B cell (primary cell): ENCODE measurements at places on chromosomes 7 and 10.
A peak's percentile ranks its signal among the peaks of the same experiment; 100 is the strongest.

GRCh38 chr7:158310924-158311666 is 276.5 kb downstream of the PTPRN2 start:
- DNase-seq = no peak

DNA sequence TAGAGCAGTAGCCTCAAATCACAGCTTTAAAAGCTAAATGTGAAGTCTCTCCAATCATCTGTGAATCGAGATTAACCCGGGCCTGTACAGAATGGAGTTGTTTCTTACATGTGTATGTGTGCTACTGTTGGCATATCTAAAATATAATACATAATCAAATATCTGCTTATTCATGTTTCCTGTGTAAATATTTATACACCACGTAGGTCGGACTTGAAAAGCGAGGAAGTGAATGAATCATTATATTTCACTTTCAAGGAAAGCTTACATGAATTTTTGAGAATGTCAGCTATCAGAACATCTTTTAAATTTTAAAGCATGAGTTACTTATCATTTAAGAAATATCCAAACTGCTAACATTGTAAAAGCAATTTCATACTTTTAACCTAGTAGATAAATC is 233.3 kb downstream of the SLC25A13 start:
- no peak for DNase-seq

DNA sequence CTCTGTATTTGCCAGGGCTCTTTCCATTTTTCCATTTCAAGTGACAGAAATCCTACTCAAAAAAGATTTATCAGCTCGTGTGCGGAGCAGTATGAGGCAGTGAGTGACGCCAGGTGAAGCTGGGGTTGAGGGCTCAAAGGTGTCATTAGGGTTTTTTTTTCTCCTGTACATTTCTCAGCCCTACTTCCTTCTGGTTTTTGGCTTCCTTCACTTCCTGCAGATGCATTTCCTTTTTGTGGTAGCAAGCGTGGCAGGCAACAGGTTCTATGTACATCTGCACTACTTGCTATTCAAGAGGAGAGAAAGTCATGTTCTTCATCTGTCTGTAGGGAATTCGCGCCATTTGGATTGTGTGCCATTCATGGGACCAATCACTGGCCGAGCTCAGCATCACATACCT is 52.8 kb upstream of the AOAH start:
- peak; percentile 51 for DNase-seq

DNA sequence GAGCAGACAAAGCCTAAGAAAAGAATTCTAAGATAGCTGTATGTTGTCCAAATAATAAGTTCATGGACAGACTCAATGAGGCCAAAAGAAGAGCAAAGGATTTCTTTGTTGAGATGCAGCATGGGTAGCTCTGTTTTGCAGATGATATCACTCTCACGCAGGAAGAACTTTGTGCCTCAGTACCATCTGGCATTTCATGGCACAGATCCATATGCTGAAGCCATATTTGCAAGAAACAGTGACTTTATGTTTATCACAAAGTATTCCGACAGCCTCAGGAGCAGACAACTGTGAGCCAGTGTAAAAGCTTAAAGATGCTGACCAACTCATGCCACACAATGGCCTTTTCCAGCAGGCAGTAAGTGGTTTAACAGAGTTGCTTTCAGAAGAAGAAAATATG is 45.5 kb upstream of the RNF148 start:
- DNase-seq = no peak

GRCh38 chr7:11343818-11344413 is 370.2 kb downstream of the PHF14 start:
- DNase-seq = peak; percentile 51

- no peak for DNase-seq
Measured at GRCh38 chr10:120539076-120539475, 82.0 kb downstream of the PLPP4 start.

DNA sequence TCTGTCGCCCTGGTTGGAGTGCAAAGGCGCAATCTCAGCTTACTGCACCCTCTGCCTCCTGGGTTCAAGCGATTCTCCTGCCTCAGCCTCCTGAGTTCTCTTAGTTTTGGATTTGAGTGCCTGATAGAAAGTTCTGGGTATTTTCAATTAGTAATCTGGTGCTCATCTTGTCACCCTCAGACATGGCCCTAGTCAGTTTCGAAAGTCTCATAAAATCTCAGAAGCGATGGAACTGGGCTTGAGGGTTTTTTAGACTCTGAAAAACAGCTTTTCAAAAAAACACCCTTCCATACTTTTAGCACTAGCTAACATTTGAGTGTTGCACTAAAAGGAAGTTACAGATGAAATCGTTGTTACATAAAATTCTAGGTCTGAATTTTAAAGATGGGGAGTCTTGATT is 9.4 kb upstream of the PIP4K2A start:
- DNase-seq = no peak

- no peak for DNase-seq
Measured at GRCh38 chr7:85237721-85238120, 50.9 kb upstream of the SEMA3D start.

GRCh38 chr10:2979306-2979705 is 88.0 kb upstream of the PFKP start:
- DNase-seq = no peak

- DNase-seq = no peak
Measured at GRCh38 chr10:29719281-29719675, 84.5 kb upstream of the SVIL start.

DNA sequence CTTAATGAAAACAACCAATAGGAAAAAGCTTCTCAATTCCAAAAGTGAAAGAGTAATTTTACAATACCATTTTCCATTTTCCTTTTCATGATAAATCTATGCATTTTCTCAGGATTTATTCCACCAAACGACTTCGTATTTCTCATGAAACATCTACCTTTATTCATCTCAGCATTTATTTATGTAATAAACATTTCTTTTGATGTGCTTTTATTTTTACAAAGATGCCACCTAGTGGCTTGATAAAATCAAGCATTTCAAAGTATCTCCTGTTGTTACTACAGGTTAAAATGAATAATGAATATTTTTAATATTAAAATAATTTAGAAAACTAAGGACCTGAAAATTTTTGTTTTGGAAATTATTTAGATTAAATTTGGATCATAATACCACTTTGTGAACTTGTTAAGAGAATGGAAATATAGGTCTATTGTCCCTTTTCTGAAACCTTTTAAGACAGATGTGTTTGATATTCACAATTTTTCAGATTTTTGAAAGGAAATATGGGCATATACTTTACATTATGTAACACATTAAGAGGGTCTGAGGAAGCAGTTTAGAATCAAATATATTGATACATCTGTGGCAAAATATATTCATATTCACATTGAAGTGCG is 2.7 kb upstream of the IQUB start:
- DNase-seq = no peak

DNA sequence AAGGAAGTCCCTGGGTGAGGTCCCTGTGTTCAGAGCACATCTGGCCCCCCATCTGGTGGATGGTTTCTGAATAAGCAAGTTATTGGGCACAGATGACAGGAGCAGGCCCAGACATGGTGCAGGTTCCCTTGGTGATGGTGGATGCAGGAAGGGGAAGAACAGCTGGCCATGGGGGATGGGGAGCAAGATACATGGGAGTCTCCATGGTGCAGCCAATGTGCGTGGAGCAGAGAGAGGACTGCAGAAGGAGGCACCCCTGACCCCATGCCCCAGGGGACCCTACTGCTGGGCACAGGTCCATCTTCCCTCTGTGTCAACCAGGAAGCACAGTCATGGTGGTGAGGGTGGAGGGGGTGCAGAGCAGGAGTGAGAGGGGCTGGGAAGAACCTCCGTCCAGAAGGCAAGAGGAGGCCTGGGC is 43.8 kb upstream of the RABGEF1 start:
- no peak for DNase-seq

- DNase-seq = peak; percentile 72
Measured at GRCh38 chr10:46268076-46268881, 18.5 kb upstream of the ANTXRL start.

DNA sequence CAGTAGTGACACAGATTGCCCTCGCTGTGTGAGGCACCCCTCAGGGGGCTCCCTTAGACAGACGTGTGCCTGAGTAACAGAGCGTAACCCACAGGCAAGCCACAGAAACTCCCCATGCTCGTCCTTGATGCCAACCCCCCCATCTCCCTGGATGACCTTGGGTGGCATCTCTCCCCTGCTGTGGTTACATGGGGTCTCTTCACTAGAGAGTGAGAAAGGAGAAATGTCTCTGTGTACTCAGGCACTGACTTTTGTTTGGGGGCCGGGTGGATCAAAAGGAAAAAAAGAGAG is 1.1 kb upstream of the ASB10 start:
- DNase-seq = no peak

DNA sequence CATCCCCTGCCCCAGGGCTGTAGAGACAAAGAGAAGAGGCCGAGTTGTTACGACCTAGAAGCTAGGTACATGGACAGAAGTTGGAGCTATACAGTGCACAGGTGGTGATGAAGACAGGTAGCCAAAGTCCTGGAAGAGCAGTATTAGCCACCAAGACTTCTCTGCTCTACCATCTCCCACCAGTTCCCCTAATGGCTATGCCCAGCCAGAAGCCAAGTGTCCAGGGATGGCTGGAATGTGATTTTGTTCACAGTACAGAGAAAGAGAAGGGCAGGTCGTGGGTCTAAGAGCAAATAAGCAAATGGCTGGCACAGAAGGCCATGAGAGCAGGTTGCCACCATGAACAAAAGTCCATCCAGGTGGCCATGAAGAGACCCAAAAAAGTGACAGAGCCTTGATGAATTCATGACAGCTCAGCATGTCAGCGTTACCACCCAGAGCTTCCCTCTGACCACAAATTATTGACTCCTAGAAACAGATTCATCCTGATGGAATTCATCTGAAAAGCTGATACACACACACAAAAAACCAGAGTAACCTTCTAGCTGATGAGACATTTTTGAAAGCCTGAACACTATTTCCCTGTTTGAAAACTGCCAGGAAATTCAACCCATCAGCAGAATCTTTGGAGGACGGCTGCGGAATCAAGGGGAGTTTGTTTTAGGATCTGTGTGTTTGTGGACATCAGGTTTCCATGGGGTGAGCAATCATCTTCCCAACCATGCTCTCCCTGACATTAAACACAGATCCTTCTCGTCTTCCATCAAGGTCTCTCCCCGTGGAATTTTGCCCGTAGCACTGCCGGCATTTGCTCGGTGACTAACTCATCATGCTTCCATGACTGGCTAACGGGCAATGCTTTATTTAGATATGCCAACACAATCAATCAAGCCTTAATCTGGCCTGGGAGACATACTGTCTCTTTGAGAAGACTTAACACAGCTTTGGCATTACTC is 906.7 kb upstream of the AUTS2 start:
- DNase-seq = no peak

- no peak for DNase-seq
Measured at GRCh38 chr10:55410415-55410885, 609.4 kb upstream of the PCDH15 start.

DNA sequence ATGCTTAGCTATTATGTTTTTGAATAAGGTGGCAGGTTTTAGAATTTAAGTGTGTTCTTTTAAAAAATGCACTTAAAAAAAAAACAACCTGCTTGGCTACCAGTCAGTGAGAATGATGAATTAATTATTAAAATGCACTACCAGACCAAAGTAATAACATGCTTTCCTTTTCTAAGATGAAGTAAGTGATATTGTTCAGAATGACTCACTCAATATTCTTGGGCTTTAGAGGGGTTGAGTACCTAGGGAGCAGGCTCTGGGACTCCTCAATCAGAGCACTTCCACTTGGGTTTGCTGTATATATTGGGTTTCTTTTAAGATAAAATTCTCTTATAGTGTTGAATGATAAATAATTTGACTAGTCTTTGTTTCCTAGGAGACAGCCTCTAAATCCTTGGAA is 8.6 kb downstream of the STAM start:
- DNase-seq = no peak

DNA sequence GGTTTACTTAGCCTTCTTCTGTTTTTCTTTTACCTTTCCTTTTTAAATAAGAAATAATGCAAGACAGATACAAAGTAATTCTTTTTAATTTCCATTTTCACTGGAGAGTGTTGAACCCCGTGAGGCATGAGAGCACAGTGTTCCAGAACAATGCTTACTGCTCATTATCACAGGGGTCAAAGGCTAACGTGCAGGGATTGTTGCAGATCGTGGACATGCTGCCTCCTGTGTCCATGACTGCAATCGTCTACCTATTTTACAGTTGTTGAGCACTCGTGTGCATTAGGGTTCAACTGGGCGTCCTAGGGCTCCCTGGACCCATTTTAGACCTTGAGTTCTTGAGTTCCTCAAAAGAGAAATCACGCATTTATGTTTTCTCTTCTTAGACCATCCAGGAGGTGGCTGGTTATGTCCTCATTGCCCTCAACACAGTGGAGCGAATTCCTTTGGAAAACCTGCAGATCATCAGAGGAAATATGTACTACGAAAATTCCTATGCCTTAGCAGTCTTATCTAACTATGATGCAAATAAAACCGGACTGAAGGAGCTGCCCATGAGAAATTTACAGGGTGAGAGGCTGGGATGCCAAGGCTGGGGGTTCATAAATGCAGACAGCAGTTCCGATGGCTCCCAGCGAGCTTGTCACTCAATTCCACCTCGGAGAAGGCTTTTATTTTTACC is 124.2 kb downstream of the EGFR start:
- no peak for DNase-seq

DNA sequence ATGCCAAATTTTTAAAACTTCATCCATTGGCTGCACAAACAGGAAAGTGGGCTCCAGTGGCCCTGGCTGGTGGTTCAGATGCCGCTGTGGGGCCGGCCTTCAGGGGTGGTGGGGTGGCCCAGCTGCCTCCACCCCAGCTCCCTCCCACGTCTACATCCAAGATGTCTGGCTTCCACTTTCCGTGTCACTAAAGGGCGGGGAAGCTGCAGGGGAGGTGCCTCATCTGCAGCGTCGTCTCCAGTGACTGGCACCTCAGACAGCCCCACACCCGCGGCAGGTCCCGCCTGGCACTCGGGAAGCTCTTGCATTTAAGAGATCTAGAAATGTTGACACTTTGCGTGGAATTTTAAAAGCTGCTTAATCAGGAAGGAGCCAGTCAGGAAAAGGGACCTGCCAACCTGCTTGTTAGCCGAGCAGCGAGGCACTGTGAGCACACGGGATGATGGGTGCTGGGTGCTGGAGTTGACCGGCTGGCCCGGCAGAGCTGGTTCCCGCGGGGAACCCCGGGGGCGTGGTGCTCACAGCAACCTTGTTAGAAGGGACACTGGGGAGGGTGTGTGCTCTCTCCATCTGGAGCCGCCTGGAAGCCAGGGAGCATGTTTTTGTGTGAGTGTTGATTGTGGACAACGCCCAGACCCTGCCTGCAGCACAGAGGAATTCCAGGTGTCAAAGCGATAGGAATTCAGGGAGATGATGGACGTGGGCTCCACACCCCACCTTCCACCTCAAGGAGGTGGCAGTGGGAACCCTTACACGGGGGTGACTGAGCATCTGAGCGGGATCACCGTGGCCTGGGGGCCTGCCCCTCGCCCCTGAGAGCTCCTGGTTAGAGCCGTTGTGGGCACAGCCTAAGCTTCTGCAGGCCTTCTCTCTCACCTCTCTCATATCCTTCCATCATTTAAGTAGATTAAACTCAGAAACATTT is 320.5 kb downstream of the PTPRN2 start:
- DNase-seq = no peak
